Tibial artery (tissue), 4 donors: ENCODE measurements at places on chromosomes 7 and 10.

DNA sequence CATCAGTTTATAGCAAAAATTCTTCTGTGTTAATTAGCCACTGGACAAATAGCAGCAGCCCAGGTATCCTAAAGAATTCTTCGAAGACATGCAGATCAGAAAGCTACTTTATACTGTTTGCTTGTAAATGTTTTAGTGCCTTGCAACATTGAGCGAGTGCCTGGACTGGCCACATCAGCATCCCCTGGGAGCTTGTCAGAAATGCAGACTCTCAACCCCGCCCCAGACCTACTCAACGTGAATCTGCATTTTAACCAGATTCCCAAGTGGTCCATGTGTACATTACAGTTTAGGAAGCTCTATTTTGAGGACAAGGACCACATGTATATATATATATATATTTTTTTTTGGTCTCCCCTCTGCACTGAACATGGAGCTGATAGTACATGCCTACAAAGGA lies 18.5 kb upstream of the PLEKHS1 start:
- DNase-seq, result no peak

DNA sequence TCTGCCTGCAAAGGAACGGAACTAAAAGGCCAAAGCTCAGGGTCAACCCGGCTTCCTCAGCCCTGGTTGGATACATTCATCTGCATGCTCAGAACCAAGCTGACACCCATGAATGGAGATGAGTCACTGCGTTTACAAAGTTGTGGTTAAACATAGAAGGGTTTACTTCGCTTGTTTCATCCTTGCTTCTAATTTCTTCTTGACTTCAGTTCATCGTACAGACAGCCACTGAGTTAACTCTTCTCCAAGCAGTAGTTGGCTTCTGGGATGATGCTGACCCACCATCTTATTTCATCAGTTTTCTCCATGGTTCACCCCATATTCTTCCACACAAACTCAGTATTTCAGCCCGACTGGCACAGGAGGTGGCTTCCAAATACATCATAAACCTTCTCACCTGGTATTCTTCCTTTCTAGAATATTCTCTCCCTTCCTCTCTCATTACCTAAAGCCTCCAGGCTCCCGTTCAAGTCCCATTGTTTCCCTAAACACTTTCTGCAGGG lies 166.3 kb upstream of the RNF32 start:
- no peak for DNase-seq

DNA sequence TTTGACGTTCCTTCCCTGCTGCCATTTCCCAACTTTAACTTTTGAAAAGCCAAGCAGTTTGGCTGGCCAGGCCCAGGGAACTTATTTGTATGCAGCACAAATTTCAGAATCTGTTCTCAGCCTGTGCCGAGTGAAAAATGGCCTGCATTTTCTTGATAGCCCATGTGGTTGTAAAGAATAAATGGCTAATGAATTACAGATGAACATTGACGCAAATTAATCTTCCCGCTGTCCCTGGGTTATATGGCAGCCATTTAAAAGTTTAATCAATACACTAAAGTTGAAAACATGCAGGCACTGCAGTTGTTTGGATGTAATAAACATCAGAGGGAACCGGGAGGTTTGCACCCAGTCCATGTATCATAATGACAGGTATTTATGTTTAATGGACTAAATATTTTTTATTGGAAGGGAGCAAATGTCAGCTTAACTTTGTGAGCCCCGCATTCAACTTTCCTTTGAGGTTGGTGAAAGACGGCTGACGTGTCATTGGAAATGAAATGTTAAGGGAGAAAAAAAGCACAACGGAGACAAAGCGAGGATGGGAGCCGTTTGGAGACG lies 1092.4 kb downstream of the LRMDA start:
- DNase-seq, result no peak

- no peak for DNase-seq
Measured at GRCh38 chr10:18474118-18474455, 177.3 kb downstream of the NSUN6 start.

DNA sequence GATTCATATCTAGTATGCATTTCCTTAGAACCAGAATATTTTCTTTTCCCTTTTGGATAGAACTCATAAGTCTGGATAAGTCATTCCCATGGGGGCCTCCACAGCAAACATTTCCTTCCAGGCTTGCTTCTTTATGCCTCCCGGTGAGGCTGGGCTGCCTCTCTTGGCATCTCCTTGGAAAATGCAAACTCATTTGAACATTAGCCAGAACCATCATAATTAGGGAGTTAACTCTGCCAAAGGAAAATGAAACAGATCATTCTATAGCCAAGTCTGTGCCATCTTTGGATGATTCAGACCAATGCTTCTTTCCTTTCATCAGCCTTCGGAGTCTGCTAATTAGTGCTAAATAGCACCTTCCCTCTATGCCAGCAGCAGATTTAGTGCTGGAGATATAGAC lies 81.1 kb downstream of the PLPP4 start:
- DNase-seq, result no peak

DNA sequence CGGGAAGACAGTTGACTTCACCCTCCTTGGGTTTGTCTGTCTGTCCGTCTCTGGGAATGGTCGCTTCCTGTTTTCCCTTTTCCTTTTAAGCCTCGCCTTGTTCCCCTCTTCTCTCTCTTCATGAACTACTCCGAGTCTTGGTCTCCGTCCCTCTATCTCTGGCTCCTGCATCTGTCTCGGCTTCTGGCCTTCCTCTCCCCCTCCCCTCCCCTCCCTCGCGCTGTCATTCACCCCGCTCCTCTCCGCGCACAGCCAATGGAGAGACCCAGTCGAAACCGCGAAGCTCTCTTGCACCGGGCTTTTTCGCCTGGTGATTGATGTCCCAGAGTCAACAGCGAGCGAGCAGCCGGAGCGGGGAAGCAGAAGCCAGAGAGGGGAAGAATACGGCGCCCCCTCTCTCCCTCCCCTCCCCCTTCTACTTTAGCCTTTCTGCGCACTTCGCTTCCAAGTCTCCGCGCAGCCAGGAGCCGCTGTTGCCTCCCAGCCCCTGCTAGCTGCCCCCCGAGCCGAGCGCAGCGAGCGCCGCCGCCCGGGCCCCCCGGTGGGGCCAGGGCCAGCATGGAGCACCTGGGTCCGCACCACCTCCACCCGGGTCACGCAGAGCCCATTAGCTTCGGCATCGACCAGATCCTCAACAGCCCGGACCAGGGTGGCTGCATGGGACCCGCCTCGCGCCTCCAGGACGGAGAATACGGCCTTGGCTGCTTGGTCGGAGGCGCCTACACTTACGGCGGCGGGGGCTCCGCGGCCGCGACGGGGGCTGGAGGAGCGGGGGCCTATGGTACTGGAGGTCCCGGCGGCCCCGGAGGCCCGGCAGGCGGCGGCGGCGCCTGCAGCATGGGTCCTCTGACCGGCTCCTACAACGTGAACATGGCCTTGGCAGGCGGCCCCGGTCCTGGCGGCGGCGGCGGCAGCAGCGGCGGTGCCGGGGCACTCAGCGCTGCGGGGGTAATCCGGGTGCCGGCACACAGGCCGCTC lies at the start of gene TLX1:
TLX1 (plus strand) TSS at position 317 of the 978 bp plus-strand sequence; CDS start at position 559, 242 bp downstream.
- no peak for DNase-seq

DNA sequence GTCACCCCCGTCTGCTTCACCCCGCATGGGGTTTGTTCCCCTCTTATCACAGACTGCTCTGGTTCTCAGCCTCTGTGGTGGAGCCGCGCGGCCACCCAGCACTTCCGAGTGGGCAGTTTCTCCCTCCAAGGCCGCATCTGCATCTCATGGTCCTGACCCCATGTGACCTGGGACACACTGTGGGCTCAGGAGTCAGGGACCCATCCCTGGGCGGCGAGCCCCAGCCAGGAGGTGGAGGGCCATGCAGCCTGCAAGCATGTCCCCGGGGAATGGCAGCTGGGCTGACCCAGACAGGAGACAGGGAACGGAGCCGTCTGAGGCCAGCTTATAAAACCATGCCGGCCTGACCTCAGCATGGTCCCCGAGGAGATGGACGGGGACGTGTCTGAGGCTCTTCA lies 25.2 kb upstream of the TTYH3 start:
- no peak for DNase-seq

DNA sequence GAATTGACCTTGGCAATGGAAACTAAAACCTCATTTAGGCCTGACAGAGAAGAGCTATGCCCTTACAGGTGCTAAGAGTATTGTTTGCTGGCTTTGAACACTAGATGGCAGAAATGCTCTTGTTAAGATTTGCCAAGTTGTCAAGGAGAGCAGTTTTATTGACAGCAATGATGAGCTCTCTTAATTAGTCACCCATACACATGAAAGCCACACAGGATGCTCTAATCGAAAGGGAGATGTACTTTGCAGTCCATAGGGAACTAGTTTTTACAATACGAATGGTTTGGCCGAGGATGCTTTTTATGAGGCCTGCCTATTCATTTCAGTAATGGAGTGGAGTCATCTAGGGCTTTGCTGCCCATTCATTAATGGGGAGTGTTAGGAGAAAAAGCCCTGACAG lies 45.4 kb upstream of the MBL2 start:
- DNase-seq, result no peak

GRCh38 chr10:129693382-129693781 lies 226.3 kb downstream of the MGMT start:
- no peak for DNase-seq

GRCh38 chr10:22615819-22616499 lies 98.4 kb downstream of the PIP4K2A start:
- DNase-seq, result no peak

- no peak for DNase-seq
Measured at GRCh38 chr7:152674860-152675758, 832 bp downstream of the XRCC2 start.

DNA sequence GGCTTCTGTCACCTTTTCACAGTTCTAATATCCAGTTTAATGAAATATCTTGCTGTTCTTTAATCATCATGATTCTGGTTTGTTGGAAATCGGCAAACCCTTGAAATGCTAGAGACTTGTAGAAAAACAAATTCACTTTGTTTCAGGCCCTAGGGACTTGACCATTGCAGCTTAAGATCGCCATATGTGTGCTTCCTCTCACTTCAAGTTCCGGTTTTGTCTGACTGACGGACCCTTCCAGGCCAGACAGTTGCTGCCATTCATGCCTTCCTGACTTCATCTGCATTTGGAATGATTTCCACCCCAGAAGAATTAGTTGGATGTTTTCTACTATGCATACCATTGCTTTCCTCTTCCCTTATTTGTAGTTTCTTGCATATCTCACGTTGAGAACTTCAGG lies 125.6 kb downstream of the CELF2 start:
- DNase-seq, result no peak

- peak; percentile 7 for DNase-seq
Measured at GRCh38 chr7:2045559-2046405, 187.0 kb downstream of the MAD1L1 start.

GRCh38 chr10:113322843-113323242 lies 230.0 kb upstream of the HABP2 start:
- no peak for DNase-seq
